NCI-H460 (cell line): ENCODE measurements at places on chromosomes 13 and 19.

DNA sequence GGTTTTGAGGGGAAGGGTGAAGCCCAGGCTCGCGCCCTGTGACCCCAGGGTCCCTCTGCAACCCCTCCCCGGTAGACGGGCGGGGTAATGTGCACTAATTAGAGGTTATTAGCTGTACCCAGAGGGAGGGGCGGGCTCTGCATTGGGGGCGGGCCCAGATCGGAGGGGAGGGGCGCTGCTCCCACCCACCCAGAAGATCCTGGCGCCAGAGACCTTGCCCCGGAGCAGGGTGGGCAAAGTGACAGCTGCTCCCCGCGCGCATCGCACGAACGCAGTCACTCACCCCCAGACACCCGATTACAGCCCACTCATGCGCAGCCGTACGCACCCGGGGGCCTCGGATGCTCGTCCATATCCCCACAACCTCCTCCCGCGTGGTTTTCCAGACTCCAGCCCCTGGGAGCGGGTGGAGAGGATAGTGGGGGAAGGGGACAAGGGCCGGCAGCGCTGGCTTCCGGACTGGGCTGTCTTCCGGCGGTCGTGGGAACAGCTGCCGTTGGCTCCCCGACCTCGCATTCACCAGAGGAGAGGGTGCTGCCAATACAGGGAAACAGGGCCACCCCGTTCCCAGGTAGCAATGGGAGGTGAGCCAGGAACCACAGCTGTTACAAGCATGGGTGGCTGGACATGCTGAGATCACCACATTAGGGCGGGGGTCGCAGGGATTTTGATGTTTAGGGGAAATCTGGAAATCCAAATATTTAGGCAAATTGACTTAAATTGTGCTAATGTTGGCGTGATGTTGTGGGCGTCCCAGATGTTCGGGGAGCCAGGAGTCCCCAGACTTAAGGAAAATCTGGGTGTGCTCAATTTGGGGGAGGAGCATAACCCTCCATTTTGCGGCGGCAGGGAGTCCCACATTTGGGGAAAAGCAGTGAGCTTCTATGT lies 2.9 kb upstream of the HOOK2 start:
- DNase-seq, result no peak

GRCh38 chr19:51703575-51704515 lies 10.7 kb downstream of the SPACA6 start:
- peak; percentile 82 for DNase-seq

GRCh38 chr19:7292950-7293761 lies 1.1 kb downstream of the INSR start:
- DNase-seq, result no peak

DNA sequence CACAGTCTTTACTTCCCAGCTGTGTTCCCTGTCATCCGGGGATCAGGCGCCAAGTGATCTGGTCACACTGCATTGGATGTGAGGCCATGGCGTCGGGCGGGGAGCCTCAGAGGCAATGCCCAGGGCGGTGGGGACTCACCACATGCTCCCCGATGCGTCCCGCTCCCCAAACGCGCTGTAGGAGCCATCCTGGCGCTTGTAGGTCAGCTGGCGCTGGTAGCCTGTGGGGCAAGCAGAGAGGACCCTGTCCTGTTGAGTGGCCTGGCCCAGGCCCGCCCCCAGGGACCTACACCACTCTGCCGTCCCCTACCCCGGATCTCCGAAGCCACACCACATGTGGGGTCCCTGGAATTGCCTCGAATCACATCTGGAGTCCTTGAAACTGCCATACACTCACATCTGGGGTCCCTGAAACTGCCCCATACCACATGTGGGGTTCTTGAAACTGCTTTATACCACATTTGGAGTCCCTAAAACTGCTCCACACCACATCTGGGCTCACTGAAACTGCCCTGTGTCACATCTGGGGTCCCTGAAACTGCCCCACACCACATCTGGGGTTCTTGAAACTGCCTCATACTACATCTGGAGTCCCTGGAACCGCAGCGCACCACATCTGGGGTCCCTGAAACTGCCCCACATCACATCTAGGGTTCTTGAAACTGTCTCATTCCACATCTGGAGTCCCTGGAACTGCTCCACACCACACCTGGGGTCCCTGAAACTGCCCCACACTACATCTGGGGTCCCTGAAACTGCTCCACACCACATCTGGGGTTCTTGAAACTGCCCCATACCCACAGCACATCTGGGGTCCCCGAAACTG lies 33.2 kb downstream of the F2RL3 start:
- no peak for DNase-seq

DNA sequence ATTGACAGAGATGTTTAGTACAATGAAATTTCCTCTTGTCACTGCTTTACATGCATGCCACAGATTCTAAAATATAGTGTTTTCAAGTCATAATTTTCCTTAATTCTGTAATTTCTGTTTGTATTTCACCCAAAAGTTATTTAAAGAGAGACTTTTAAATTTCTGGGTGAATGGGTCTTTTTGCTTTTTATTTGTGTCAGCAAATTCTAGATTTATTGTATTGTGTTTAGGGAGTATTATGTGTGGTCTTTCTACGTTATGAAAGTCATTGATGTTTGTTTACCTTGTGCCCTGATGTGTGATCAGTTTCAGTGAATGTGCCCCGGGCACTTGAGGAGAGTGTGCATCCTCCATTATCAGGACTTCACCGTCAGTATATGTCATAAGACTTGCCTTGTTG lies 92.7 kb downstream of the SGCG start:
- DNase-seq, result no peak

DNA sequence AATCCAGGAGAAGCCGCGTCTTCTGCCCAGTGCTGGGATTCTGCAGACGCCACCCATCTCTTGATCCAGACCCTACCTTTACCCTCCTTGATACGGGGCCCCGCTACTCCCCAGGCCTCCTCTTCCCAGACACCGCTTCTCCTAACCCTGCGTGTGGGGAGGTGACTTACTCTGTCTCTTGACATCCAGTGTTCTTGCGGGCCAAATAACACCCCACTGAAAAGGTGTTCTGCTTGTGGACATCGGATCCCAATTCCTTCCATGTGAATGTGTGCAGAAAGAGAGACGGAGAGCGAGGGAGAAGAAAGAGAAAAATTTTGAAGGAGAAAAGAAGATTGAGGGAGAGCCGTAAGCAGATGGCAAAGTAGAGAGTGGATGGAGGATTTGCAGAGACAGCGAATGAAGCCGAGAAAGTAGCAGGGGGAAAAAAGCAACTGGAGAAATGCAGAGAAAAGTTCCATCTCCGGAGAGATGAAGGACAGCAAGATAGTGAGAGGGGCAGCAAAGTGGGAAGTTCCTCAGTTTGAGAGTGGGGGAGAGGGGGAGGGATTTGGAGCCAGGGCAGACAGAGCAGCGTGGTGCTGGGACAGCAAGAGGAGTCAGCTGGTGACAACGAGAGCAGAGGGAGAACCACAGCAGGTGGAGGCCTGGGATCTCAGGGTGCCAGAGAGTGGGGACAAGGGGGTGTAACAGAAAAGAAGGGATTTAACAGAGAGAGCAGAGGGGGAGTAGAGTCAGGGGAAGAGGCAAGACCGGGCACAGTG lies 814 bp downstream of the ZNF480 start:
- DNase-seq, result no peak

DNA sequence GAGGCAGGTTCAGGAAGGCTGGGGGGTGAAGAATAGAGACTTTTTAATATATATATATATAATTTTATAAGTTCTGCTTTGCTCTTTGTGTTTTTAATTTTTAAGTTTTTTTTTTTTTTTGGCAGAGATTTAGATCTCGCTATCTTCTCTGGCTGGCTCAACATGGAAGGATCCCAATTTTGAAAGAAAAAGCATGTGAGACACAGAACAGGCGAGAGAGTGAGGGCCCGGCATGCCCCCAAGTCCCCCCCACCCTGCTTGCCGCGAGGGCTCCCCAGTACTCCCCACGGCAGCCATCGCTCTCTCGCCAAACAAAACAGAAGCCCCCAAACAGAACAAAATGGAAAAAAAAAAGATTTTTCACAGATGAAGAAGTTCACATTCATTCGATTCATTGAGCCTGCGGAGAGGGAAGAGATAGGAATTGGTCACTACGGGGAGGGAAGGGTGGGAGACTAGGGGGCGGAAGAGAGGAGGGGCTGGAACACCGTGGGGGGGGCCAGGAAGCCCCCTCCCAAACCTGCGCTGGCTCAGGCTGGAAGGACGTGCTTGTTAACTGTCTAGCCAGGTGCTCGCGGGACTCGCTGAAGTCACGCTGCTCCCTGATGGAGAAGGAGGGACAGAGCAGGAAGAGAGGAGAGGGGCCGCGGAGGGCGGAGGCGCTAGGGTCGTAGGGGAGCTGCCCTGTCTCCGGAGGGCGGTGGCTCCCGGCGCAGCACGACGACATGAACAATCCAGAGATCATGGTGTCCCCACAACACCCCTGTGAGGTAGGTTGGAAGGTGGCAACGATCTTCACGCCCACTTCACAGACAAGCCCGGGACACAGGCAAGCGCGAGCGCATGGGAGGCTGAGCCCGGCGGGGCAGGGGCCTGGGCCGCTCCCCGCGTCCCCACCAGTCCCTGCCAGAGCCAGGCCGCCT lies 10.6 kb downstream of the KHSRP start:
- no peak for DNase-seq

- no peak for DNase-seq
These were observed 322.9 kb downstream of the GPC6 start for GRCh38 chr13:93549326-93550005.

GRCh38 chr19:50414864-50415660 lies 3.7 kb upstream of the SPIB start:
- peak; percentile 38 for DNase-seq

- no peak for DNase-seq
These were observed 26.3 kb downstream of the DPP9 start for GRCh38 chr19:4697304-4697703.

GRCh38 chr13:51590971-51591627 lies 6.8 kb downstream of the WDFY2 start:
- DNase-seq, result peak; percentile 83
